Glutamatergic neuron (in vitro differentiated cells): ENCODE measurements at places on chromosomes 2 and 18. TPM values are rescaled to one million over a fixed set of nuclear protein-coding genes. Genes with fewer than 3 reads are reported as not detected.
A peak's percentile ranks its signal among the peaks of the same experiment; 100 is the strongest.

DNA sequence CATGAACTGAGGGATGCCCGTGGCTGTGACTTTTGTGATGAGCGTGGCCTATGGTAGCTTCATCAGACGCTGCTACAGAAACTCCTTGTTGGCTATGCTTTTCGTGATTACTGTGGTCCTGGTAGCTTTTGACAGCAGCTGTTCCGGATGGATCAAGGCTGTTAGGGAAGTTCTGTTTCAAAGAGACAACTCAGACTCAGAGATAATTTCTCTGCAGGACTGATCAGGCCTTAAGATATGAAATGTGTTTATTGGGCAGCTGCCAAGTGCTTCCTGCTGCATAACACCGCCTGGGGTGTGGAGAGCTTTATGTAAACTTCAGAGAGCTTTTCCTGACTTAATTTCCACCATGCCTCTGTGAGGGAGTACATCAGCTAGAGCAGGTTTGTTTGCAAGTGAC is 243.8 kb downstream of the TSN start:
- no peak for DNase-seq
- H3K27ac ChIP-seq: no peak overlapping the region
- H3K27me3 ChIP-seq: peaks cover 3% of the 10 kb centered on the region

DNA sequence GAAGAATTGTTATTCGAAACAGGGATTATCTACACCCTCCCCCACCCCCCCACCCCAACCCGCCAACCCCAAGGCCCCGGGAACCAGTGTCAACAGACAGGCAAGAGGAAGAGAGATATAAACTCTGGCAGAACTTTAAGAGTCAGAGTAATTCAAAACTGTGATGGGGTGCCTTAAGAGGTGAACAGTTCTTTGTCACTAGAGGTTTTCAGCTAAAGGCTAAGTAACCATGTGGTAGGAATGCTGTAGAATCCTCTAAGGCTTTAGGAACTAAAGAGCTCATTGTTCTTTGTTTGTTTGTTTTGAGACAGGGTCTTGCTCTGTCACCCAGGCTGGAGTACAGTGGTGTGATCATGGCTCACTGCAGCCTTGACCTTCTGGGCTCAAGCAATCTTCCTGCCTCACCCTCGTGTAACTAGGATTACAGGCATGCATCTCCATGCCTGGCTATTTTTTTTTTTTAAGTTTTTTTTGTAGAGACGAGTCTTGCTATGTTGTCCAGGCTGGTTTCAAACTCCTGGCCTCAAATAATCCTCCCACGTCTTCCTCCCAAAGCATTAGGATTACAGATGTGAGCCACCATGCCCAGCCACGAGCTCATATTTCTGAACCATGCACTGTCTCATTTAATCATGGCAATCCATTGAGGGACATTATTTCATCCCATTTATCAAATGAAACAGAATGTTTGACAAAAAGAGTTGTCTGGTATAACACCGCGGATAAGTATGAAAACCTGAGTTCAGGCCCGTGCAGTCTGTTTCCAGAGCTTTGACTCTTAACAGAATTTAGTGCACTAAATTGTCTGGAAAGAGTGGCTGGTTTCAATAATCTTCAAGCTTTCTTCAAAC is 20.8 kb upstream of the TMEM17 start:
- H3K27ac ChIP-seq: no peak overlapping the region
- H3K4me1 ChIP-seq: no peaks in the 10 kb centered on the region
- H3K4me3 ChIP-seq: no peak overlapping the region
- DNase-seq: no peak
- no peaks in the 10 kb centered on the region for H3K36me3 ChIP-seq

- no peak overlapping the region for H3K4me3 ChIP-seq
- no peak overlapping the region for H3K27ac ChIP-seq
- no peaks in the 10 kb centered on the region for H3K36me3 ChIP-seq
- no peaks in the 10 kb centered on the region for H3K4me1 ChIP-seq
- no peaks in the 10 kb centered on the region for H3K27me3 ChIP-seq
Measured at GRCh38 chr2:49153252-49153651, 1.1 kb downstream of the FSHR start.

GRCh38 chr2:235421618-235422017 is 72.2 kb upstream of the AGAP1 start:
- no peak overlapping the region for H3K4me3 ChIP-seq
- peaks cover 3% of the 10 kb centered on the region for H3K27me3 ChIP-seq
- no peak overlapping the region for H3K27ac ChIP-seq
- H3K36me3 ChIP-seq: peaks cover 9% of the 10 kb centered on the region

- no peaks in the 10 kb centered on the region for H3K36me3 ChIP-seq
- no peak overlapping the region for H3K4me3 ChIP-seq
- DNase-seq: no peak
- H3K4me1 ChIP-seq: no peaks in the 10 kb centered on the region
Measured at GRCh38 chr18:75489493-75490190, 62.1 kb upstream of the SMIM21 start.

- peaks cover 3% of the 10 kb centered on the region for H3K27me3 ChIP-seq
- H3K4me3 ChIP-seq: no peak overlapping the region
- H3K36me3 ChIP-seq: no peaks in the 10 kb centered on the region
- no peak overlapping the region for H3K27ac ChIP-seq
- no peak for DNase-seq
Measured at GRCh38 chr2:176834226-176834625, 378.4 kb upstream of the HNRNPA3 start.

DNA sequence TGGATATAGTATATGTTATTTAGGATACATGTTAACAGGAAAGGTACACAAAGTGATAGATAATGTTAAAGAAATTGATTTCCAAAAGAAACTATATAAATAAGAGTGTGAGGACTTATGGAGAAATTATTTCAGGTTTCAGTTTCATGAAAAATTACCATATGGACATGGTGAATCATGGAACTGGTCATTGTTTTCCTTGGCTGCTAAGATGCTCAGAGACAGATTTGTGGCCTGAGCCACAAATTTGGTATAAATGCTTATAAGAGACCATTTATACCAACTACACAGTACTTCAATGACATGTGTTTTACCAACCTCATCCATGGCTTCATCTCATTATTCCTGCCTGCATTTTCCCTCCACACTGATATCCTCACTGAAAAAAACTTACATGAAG is 188.1 kb downstream of the FMNL2 start:
- DNase-seq: no peak
- peaks cover 6% of the 10 kb centered on the region for H3K27me3 ChIP-seq
- no peak overlapping the region for H3K27ac ChIP-seq
- H3K36me3 ChIP-seq: peaks cover 4% of the 10 kb centered on the region
- H3K4me3 ChIP-seq: no peak overlapping the region

DNA sequence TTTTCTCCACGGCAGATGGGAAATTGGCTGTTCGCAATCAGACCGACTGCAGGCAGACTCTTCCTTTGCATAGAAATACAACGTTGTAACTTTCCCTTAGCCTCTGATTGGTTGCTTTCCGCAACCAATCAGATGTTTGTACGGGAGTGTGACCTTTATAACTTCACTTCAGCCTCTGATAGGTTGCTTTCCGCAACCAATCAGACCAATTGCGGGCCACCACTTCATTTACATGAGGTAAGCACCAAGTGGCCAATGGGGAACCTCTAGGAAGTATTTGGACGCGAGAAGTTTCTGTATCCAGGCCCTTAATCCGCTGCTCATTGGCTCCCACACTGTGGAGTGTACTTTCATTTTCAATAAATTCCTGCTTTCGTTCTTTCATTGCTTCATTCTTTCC is 19.1 kb downstream of the SLC25A12 start:
- no peak for DNase-seq
- peaks cover 5% of the 10 kb centered on the region for H3K4me1 ChIP-seq
- no peak overlapping the region for H3K4me3 ChIP-seq
- no peaks in the 10 kb centered on the region for H3K27me3 ChIP-seq
- H3K36me3 ChIP-seq: peaks cover 5% of the 10 kb centered on the region

GRCh38 chr18:34999756-35000289 is 41.4 kb upstream of the MAPRE2 start:
- peak; percentile 35 for DNase-seq
- peak overlapping the region; percentile 59 for H3K27ac ChIP-seq
- H3K4me1 ChIP-seq: peaks cover 4% of the 10 kb centered on the region
- no peak overlapping the region for H3K4me3 ChIP-seq

GRCh38 chr2:75679556-75679955 is 31.2 kb downstream of the GCFC2 start:
- H3K4me3 ChIP-seq: no peak overlapping the region
- H3K27me3 ChIP-seq: no peaks in the 10 kb centered on the region
- H3K36me3 ChIP-seq: peaks cover 5% of the 10 kb centered on the region
- no peak overlapping the region for H3K27ac ChIP-seq
- no peak for DNase-seq

DNA sequence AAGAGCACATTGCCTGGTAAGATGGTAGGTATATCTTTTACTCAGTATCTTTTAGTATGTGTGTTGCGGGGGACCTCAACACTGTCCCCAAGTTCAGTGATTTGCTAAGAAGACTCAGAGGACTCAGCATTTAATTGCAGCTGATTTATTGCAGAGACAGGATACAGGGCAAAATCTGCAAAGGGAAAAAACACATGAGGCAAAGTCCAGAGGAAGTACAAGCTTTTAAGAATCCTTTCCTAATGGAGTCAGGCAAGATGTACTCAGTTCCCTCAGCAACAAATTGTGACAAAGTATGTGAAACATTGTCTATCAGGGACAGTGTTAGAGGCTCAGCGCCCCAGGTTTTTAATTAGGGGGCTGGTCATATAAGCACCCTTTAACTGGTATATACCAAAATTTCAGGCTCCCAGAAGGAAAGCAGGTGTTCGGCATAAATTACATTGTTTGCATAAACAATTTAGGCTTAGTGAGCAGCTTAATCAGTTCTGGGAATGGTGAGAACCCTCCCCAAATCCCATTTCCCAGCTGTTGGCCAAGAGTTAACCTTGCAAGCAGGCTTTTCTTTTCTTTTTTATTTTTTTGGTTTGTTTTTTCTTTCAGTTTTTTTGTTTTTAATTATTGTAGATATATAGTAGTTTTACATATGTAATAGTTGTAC is 41.7 kb downstream of the RAB3GAP1 start:
- no peak overlapping the region for H3K27ac ChIP-seq
- no peaks in the 10 kb centered on the region for H3K27me3 ChIP-seq
- no peaks in the 10 kb centered on the region for H3K4me1 ChIP-seq
- peaks cover 6% of the 10 kb centered on the region for H3K36me3 ChIP-seq

- peaks cover 3% of the 10 kb centered on the region for H3K27me3 ChIP-seq
- no peak for DNase-seq
- no peak overlapping the region for H3K27ac ChIP-seq
- H3K4me3 ChIP-seq: no peak overlapping the region
- H3K4me1 ChIP-seq: no peaks in the 10 kb centered on the region
- H3K36me3 ChIP-seq: peaks cover 12% of the 10 kb centered on the region
Measured at GRCh38 chr2:20766798-20767644, 55.9 kb downstream of the LDAH start.

DNA sequence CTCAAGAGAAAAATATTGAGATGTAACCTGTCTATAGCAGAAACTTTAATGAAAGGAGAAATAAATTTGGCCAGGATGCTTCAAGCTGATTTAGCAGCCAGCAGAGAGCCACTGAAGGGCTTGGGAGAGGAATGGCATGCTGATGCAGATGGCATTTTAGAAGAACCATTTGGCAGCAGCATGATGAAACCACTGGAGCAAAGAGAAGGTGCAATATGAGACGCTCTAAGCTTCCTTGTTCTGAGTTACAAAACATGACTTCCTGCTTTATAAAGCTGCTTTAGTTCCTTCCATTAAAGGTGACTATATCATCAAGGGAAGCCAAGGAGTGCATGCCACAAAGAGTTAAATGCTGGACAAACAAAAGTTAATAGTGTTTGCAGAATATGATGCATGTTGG is 189.7 kb downstream of the PID1 start:
- no peak overlapping the region for H3K27ac ChIP-seq
- H3K27me3 ChIP-seq: no peaks in the 10 kb centered on the region
- DNase-seq: no peak

DNA sequence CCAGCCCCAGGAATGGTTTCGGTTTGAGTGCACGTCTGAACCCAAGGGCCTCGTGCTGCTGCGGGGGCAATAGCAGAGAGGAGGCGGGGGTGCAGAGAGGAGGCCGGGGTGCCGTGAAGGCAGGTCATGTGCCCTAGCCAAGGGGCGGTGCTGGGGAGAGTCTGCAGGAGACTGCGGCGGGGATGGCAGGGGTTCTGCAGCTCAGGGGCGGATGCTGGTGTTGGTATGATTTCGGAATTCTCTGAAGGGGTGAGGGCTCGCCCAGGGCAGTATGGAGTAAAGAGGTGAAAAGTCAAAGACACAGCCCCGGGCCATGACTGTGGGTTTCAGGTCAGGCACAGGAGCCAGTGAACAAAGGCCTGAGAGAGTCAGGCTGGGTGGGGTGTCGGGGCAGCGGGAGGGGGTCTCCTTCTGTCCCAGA is 186.5 kb upstream of the HDAC4 start:
- H3K4me1 ChIP-seq: no peaks in the 10 kb centered on the region
- H3K36me3 ChIP-seq: peaks cover 8% of the 10 kb centered on the region
- H3K4me3 ChIP-seq: no peak overlapping the region
- peak; percentile 10 for DNase-seq
- H3K27me3 ChIP-seq: peaks cover 13% of the 10 kb centered on the region

- peaks cover 5% of the 10 kb centered on the region for H3K27me3 ChIP-seq
- H3K27ac ChIP-seq: no peak overlapping the region
- no peaks in the 10 kb centered on the region for H3K36me3 ChIP-seq
Measured at GRCh38 chr2:28452534-28453081, 43.3 kb upstream of the PLB1 start.

- H3K4me3 ChIP-seq: no peak overlapping the region
- H3K27ac ChIP-seq: no peak overlapping the region
- no peak for DNase-seq
- no peaks in the 10 kb centered on the region for H3K27me3 ChIP-seq
Measured at GRCh38 chr2:233075966-233076339, 15.8 kb downstream of the INPP5D start.

DNA sequence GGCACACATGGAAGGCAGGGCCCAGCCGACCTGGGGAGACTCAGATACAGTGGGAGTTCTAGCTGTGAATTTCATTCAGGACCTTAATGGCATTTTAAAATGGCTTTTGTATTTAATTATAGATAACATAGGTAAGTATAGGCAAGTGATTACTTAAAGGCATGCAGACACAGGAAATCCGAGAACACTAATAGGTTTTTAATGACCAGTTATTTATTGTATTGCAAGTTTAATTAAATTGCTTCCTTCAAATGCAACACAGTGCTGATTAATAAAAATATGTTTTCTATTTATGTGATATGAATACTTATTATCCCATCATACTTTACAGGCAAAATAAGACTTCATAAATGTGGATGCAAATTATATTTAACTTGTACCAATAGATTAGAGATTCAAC is 19.7 kb upstream of the SH3RF3 start:
- DNase-seq: no peak
- H3K27me3 ChIP-seq: no peaks in the 10 kb centered on the region
- no peaks in the 10 kb centered on the region for H3K36me3 ChIP-seq
- H3K27ac ChIP-seq: no peak overlapping the region
- no peaks in the 10 kb centered on the region for H3K4me1 ChIP-seq

- DNase-seq: no peak
- no peaks in the 10 kb centered on the region for H3K4me1 ChIP-seq
- H3K36me3 ChIP-seq: peaks cover 19% of the 10 kb centered on the region
Measured at GRCh38 chr2:27965841-27966240, 75.3 kb downstream of the BABAM2 start.

GRCh38 chr2:137963535-137964065 is 673 bp upstream of the HNMT start:
- peaks cover 2% of the 10 kb centered on the region for H3K4me1 ChIP-seq
- no peak for DNase-seq

- no peak overlapping the region for H3K4me3 ChIP-seq
- DNase-seq: no peak
- H3K27ac ChIP-seq: no peak overlapping the region
Measured at GRCh38 chr2:160362541-160362940, 131.1 kb downstream of the RBMS1 start.

Gene DSC2
- 31.4 TPM for total RNA-seq

Gene GPR39
- 1.0 TPM for total RNA-seq

Gene TAF4B
- total RNA-seq: 1.4 TPM

Gene ATIC
- 51.5 TPM for total RNA-seq

Gene NETO1
- total RNA-seq: 5.5 TPM

Gene LONRF2
- 1.3 TPM for total RNA-seq

Gene IMMT
- 124 TPM for total RNA-seq

Gene MYOM1
- total RNA-seq: 1.3 TPM

Gene POTEI
- 1.4 TPM for total RNA-seq

Gene ACP1
- total RNA-seq: 86.1 TPM

Gene CFAP53
- 0.22 TPM for total RNA-seq
